ENCODE measurements at places on chromosomes 1 and 21. TPM values are rescaled to one million over a fixed set of nuclear protein-coding genes. Genes with fewer than 3 reads are reported as not detected.
A peak's percentile ranks its signal among the peaks of the same experiment; 100 is the strongest.

BEND5 gene
- total RNA-seq: 3.4 TPM

NUDT4B gene
- total RNA-seq: 1.8 TPM

CD5L gene
- 0.93 TPM for total RNA-seq

GALE gene
- 62.9 TPM for total RNA-seq

HORMAD1 gene
- total RNA-seq: 1.2 TPM

RBM11 gene
- 1.7 TPM for total RNA-seq

- no peak overlapping the region for H3K27ac ChIP-seq
- H3K36me3 ChIP-seq: peaks cover 20% of the 10 kb centered on the region
- no peak overlapping the region for H3K4me3 ChIP-seq
These were observed 17.8 kb upstream of the HSD17B7 start for GRCh38 chr1:162772571-162773154.

GRCh38 chr1:27321813-27322568 lies at the start of gene TMEM222:
Gene TMEM222, plus strand, starts transcription at chr1:27322163. Its CDS starts 35 bp downstream, at chr1:27322198.
- H3K4me3 ChIP-seq: peak within 1 kb of the TSS; percentile 96
- H3K36me3 ChIP-seq: peaks cover 20% of the 10 kb centered on the region
- peaks cover 30% of the 10 kb centered on the region for H3K4me1 ChIP-seq
- DNase-seq: peak; percentile 99
- H3K27me3 ChIP-seq: no peaks in the 10 kb centered on the region
- H3K27ac ChIP-seq: peak within 1 kb of the TSS; percentile 95

- no peak overlapping the region for H3K4me3 ChIP-seq
- H3K4me1 ChIP-seq: peaks cover 4% of the 10 kb centered on the region
- no peak overlapping the region for H3K27ac ChIP-seq
- H3K36me3 ChIP-seq: peaks cover 19% of the 10 kb centered on the region
- no peak for DNase-seq
These were observed 187.8 kb upstream of the HP1BP3 start for GRCh38 chr1:20974951-20975350.

DNA sequence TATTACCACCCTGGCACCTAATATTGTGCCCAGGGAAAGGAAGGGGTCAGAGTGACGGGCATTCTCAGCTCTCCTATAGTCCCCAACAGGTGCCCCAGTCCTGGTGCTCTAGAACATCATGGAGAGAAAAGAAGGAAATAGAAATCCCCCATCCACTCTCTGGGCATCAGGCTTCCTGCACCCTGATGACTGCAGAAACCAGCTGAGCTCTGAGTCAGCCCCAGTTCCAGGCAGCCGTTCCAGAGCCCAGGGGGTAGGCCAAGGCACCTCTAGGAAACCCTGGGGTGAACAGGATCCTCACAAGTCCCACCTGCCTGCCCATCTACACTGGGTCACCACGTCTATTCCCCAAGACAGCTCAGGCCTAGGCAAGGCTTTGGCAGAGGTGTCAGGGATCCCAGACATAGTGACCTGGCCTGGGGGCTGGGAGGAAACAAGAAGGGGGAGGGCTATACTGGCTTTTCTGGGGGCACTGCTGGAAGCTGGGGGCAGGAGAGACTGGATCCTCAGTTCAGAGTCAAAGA lies 709 bp downstream of the NECTIN4 start:
- DNase-seq: no peak
- no peaks in the 10 kb centered on the region for H3K27me3 ChIP-seq
- peaks cover 9% of the 10 kb centered on the region for H3K4me1 ChIP-seq
- no peaks in the 10 kb centered on the region for H3K36me3 ChIP-seq
- peak overlapping the region; percentile 60 for H3K27ac ChIP-seq

- no peak overlapping the region for H3K4me3 ChIP-seq
- DNase-seq: no peak
- no peaks in the 10 kb centered on the region for H3K27me3 ChIP-seq
- no peaks in the 10 kb centered on the region for H3K36me3 ChIP-seq
- no peaks in the 10 kb centered on the region for H3K4me1 ChIP-seq
- H3K27ac ChIP-seq: no peak overlapping the region
These were observed 57.4 kb upstream of the CAMK1G start for GRCh38 chr1:209526137-209526536.

DNA sequence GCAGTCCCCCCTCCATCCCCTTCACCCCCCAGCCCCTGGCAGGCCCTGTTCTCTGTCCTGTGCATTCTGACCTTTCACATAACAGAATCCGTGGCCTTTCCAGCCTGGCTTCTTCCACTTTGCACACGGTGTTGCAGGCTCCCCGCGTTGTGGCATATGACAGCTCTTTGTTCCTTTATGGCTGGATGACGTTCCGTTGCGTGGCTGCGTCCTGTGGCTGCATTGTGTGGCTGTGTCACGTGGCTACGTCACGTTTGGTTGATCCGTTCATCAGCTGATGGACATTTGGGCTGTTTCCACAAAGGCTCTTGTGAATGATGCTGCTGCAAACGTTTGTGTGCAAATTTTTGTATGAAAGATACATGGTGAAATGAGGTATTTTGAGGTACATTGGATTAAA lies 53.3 kb downstream of the PDE9A start:
- no peaks in the 10 kb centered on the region for H3K4me1 ChIP-seq
- no peak overlapping the region for H3K4me3 ChIP-seq
- DNase-seq: no peak
- no peaks in the 10 kb centered on the region for H3K36me3 ChIP-seq

DNA sequence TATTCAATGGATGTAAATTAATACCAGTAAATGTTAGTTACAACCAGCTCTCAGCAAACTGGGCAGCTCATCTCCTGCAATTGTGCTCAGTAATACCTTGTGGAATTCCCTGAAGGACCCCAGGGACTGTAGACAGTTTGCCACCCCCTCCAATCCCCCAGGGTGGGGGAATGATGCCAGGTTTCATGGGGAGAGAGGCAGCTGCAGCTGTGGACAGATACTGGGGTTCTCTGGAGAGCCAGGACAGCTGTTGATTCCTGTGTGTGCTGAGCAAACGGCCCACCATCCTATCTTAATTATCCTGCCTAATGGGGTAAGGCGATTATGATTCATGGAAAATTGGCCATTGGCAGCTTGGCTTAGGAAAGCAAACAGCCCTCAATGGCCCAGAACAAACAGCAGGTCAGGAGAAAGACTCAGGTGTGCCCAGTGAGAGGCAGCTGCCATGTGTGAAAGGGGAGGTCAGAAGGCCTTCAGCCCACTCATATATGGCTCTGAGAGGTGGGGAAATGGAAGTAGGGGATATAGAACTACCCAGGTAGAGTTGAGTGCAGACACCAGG lies 148.9 kb upstream of the CTTNBP2NL start:
- no peaks in the 10 kb centered on the region for H3K36me3 ChIP-seq
- DNase-seq: no peak

DNA sequence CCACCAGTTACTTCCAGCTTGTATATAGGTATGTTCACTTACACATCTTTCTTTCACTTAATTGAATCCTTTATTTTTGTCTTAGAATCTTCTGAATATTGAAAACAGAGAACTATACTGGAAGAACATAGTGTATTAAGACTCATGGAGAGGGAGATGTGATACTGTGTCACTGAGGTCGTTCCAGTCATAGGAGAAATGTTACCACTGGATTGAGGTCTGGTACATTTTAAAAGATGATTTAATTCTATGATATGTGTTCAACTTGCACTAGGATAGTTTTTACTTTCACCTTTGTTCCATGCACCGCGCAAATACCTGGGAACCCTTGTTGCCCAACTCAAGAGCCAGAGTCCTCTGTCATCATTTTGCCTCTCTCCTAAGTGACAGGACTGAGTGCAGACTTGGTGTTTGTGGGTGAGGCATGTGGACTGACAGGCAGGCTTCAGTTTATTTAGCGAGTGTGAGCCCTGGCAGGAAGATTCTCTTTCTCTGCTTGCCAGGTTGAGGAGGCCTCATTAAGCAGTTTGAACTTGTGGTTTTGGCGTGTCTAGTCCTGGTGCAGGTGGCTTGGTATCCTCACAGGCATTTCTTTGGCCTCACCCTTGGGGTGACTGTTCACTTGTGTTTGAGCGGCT lies 63.7 kb downstream of the DYRK1A start:
- no peaks in the 10 kb centered on the region for H3K27me3 ChIP-seq
- no peak for DNase-seq
- no peak overlapping the region for H3K27ac ChIP-seq
- H3K4me1 ChIP-seq: peaks cover 3% of the 10 kb centered on the region
- peaks cover 8% of the 10 kb centered on the region for H3K36me3 ChIP-seq

DNA sequence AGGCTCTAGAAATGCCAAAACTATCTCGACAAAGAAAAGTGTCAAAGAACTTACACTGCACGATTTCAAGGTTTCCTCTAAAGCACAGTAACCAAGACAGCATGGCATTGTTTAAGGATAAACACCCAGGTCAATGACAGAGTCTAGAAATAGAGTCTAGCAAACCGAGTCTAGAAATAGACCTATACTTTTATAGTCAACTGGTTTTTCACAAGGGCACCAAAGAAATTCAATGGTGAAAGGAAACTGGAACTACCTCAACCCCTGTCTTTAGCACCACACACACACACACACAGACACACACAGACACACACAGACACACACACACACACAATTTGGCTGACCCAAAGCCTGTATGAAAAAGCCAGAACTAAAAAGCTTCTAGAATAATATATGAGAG lies 67.1 kb upstream of the PGBD5 start:
- H3K4me3 ChIP-seq: no peak overlapping the region
- H3K27me3 ChIP-seq: no peaks in the 10 kb centered on the region

DNA sequence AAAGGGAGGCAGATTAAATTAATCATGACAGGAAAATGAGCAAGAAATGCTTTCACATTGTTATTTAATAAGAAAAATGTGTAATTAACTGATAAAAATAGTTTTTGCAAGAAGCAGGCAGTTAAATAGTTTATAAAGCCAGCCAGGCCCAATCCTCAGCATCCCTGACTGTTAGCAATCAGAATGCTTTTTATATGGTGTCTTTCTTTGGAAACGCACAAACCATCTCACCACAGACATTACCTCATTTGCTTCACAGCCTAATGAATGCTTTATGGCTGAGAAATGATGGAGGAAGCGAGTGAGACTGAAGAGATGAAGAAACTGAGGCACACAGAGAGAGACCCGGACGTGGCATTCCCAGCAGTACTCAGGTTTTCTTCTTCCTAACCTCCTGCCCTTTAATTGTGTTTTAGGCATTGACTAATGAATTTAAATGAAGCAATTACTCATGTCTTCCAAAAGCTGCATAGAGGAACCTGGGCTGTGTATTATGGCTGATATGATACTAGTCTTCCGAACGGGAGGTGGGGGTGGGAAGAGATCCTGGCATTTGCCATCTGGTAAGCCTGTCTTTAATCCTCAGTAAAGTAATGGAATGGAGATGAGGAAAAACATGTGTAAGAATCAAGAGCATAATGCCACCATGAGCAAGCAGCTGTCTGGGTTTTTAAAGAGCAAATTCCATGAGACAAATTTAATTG lies 116.1 kb upstream of the LMO4 start:
- no peak for DNase-seq
- no peak overlapping the region for H3K27ac ChIP-seq
- no peaks in the 10 kb centered on the region for H3K27me3 ChIP-seq
- no peak overlapping the region for H3K4me3 ChIP-seq

GRCh38 chr21:17451364-17451891 lies 61.4 kb upstream of the CXADR start:
- no peak overlapping the region for H3K27ac ChIP-seq
- DNase-seq: no peak
- no peak overlapping the region for H3K4me3 ChIP-seq
- no peaks in the 10 kb centered on the region for H3K27me3 ChIP-seq

DNA sequence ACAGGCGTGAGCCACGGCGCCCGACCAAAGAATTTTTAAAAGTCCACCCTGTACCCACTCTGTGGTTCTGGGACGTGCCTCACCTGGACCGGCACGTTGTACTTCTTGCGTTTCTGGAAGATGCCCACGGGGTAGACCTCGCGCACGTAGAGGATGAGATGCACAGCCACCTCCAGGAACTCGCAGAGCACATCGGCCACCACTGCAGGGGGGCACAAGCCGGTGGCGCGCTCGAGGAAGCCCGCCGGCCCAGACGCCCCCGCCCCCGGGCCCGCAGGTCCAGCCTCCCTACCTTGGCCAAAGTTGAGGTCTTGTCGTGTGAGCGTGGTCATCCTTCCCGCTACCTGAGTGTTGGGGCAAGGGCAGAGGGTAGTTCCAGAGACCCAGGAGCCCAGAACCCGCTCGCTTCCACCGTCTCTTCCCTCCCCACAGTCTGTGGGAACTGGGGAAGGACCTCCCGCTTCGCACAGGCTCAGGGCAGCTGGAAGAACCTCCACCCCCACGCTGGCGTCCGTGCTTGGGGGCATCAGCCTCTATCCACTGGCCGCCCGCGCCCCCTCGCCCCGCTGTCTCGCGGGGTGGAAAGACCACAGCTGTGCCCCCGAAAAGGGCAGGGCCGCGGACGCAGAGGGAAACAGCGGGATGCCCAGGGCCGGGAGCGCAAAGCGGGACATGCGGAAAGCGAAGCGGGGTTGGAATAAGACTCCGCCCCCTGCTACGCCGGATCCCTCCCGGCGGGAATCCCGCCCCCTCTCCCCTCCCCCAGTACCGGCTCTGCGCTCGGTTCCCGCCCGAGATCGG lies 478 bp downstream of the MAD2L2 start:
- no peaks in the 10 kb centered on the region for H3K36me3 ChIP-seq
- H3K4me3 ChIP-seq: peak overlapping the region; percentile 92
- H3K27ac ChIP-seq: peak overlapping the region; percentile 77
- no peaks in the 10 kb centered on the region for H3K27me3 ChIP-seq

GRCh38 chr1:58857680-58858673 lies 74.1 kb upstream of the JUN start:
- no peak overlapping the region for H3K27ac ChIP-seq
- no peaks in the 10 kb centered on the region for H3K27me3 ChIP-seq
- H3K4me3 ChIP-seq: no peak overlapping the region
- H3K4me1 ChIP-seq: peaks cover 10% of the 10 kb centered on the region

- H3K4me1 ChIP-seq: no peaks in the 10 kb centered on the region
- H3K27ac ChIP-seq: no peak overlapping the region
- no peaks in the 10 kb centered on the region for H3K36me3 ChIP-seq
- DNase-seq: no peak
These were observed 61.1 kb upstream of the MAP1LC3C start for GRCh38 chr1:242059976-242060375.

- H3K27ac ChIP-seq: no peak overlapping the region
- H3K27me3 ChIP-seq: no peaks in the 10 kb centered on the region
- DNase-seq: no peak
- H3K4me1 ChIP-seq: no peaks in the 10 kb centered on the region
- H3K36me3 ChIP-seq: peaks cover 74% of the 10 kb centered on the region
- H3K4me3 ChIP-seq: no peak overlapping the region
These were observed 33.9 kb downstream of the PCNT start for GRCh38 chr21:46357684-46358425.

GRCh38 chr1:97396463-97396862 lies 524.4 kb downstream of the DPYD start:
- no peak overlapping the region for H3K4me3 ChIP-seq
- H3K27ac ChIP-seq: no peak overlapping the region
- no peak for DNase-seq
- no peaks in the 10 kb centered on the region for H3K4me1 ChIP-seq

- H3K27ac ChIP-seq: no peak overlapping the region
- H3K36me3 ChIP-seq: no peaks in the 10 kb centered on the region
- no peaks in the 10 kb centered on the region for H3K4me1 ChIP-seq
These were observed 38.6 kb downstream of the CAPN9 start for GRCh38 chr1:230785636-230786384.

Measured in upper lobe of right lung (tissue), 1 donor.